ENCODE measurements at places on chromosomes 2 and 18. TPM values are rescaled to one million over a fixed set of nuclear protein-coding genes. Genes with fewer than 3 reads are reported as not detected.

TRIB2 gene
- total RNA-seq = 73.6 TPM

DNA sequence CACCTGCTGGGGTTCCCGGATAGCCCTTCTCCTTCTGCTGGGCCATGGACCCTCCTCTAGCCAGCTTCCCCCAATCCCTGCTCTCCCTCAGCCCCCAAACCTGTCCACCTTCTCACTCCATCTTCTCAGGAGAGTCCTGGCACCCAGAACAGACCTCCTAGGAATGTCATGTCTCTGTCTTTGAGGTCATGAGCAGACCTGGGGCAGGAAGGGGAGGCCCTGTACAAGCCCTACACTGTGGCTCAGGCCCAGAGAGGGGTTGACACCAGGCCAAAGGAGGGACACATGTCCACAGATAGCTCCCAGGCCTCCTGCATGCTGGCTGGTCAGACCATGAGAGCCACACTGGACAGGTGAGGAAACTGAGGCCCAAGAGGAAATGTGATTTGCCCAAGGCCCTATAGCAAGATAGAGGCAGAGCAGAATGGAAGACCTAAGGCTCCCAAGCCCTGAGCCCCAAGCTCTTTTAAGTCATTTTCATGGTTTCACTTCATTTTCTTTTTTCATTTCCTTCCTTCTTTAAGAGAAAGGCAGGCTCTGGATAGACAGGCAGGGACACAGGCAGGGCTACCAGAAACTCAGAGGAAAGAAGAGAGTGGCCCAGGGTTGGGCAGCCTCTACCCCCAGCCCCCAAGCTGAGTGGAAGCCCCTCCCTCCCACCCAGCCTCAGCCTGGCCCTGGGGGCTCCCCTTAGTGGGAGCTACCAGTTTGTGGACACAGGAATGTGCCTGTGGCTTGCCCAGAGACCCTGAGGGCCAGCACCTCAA lies 159.7 kb downstream of the SMAD7 start:
- no peak for DNase-seq

DNA sequence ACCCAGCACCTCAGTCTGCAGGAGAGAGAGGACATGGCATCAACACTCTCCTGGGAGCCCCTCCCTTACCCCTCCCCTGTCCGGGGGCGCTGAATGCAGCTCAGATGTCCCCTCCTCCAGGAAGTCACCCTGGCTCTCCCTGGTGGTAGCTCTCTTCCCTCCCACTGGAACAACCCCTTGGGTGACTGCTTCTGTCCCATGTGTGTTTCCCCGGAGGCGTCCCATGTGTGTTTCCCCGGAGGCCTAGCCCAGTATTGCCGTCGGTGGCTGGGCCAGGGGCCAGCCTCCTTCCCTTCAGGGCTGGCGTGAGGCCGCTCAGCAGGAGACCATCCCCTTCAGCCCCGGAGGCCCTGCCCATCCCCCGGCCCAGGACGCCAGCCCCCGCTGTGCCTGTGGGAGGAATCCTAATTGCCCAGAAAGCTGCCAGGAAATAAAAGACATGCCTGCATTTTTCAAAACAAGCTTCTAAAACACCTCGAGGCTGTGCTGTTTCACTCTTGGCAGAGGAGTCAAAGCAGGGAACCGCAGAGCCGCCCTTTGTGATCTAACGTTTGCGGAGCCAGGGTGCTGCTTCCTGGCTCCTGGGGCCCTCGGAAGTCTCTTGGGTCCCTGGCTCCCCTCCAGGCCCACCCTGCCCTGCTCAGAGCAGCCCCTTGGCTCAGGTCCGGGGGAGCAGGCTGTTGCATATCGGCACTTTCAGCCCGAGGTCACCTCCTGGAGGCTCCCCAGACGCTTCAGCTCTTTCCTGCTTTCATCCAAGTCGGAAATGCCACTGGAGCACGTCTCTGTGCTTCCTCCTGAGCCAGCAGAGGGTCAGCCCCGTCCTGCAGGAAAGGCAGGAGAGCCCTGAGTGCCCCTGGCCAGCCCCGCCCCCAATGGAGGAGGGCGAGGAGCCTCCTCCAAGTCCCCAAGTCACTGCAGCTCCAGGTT lies 11.4 kb downstream of the SNED1 start:
- no peak for DNase-seq

LRRC30 gene
- total RNA-seq = not detected

GTF2A1L gene
- not detected for total RNA-seq

DNA sequence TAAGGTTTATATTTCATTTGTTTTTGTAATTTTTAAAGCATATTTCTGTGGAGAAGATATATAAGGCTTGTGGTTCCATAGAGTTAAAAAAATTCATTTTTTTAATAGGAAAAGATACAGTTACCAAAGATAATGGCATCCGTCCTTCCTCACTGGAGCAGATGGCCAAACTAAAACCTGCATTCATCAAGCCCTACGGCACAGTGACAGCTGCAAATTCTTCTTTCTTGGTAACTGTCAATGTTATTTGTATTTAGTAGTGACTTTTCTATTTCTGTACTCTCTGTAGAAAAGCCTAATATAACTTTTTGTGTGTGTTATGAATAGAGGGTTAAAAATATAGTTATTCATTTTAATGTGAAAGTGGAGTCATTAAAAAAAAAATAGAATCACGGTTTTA lies 35.1 kb downstream of the HADHB start:
- DNase-seq = no peak

MCEE gene
- total RNA-seq = 9.9 TPM

DNA sequence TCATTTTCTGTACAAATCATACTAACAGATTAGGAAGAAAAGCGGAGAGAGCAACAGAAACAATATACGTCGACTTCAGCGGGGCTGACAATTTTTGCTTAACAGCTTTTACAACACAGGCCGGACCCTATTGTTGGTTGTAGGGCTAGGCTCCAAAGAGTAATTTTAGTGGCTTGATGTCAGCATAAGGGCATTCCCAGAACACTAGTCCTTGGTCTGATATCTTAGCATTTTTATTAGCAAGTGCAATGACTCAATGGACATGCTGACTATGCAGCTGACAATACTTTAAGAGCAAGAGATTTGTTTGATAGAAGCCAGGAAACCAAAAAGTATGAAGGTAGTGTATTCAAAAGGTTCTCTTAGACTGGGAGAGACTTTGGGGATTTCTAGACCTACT lies 209.9 kb downstream of the LNPK start:
- no peak for DNase-seq

- DNase-seq = no peak
Observed at GRCh38 chr2:3661149-3661660, 3.2 kb downstream of the ALLC start.

IWS1 gene
- 63.0 TPM for total RNA-seq

GRCh38 chr18:23560186-23560585 lies 26.1 kb downstream of the NPC1 start:
- DNase-seq = no peak

- DNase-seq = no peak
Observed at GRCh38 chr2:10242998-10243925, 59.4 kb upstream of the HPCAL1 start.

GRCh38 chr2:181393472-181393871 lies 63.7 kb upstream of the ITGA4 start:
- no peak for DNase-seq

- no peak for DNase-seq
Observed at GRCh38 chr2:40418614-40419363, 33.1 kb downstream of the SLC8A1 start.

DNA sequence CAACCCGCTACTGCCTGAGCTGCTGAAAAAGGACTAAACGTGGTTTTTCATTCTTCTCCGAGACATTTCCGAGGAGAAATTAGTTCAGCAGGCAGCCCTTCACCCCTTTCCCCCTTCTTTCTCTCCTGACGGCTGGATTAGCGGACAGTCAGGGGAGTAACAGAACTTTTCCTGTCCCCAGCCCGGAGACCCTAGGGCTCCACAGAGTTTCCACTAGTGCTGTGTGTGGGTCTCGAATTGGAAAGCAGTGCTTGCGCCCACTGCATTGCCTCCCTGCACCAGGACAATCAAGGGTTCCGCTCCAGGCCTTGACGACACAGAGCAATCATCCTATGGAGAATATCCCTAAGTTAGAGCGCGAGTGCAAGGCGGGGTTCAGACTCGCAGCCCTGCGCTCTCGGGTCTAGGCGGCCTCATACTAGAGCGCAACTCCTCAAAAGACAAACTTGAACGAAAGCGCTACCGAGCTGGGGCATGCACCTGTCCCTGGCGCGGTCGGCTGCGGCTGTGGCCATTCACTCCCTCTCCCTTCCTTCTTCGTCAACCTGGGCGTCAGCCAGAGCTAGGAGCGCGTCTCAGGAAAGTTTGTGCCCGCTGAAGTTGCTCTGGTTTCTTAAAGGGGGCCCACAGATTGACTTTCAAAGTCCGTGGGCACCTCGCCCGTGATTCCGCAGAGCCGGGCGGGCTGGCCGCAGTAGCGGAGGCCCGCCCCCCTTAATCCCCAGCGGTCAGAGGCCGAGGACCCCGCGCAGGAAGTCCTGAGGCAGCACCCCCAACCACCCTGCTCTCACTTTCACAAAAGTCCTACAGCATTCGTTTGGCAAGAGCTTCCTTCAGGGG lies 801 bp downstream of the OSR1 start:
- no peak for DNase-seq

PTPRM gene
- total RNA-seq = 7.7 TPM

GRCh38 chr2:226580403-226580802 lies 219.2 kb downstream of the IRS1 start:
- no peak for DNase-seq

- peak; percentile 27 for DNase-seq
Observed at GRCh38 chr2:237471438-237472186, 15.4 kb upstream of the MLPH start.

MOGAT1 gene
- total RNA-seq = not detected

Data from neural crest cell (in vitro differentiated cells).